ENCODE measurements at places on chromosomes 3 and 15.

GRCh38 chr3:123805504-123805903, 78.6 kb downstream of the MYLK start:
- DNase-seq = no peak

DNA sequence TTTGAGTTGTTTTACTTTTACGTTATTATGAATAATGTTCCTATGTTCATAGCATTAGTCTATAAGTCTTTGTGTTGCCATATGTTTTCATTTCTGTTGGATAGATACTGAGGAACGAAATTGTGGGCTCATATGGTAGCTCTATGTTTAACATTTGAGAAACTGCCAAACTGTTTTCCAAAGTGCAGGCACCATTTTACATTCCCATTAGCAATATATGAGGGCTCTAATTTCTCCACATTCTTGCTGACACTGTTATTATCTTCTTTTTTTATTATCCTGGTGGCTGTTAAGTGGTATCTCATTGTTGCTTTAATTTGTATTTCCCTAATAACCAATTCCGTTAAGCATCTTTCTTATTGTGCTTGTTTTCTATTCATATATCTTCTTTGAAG, 1.8 kb upstream of the PIK3R4 start:
- no peak for DNase-seq

DNA sequence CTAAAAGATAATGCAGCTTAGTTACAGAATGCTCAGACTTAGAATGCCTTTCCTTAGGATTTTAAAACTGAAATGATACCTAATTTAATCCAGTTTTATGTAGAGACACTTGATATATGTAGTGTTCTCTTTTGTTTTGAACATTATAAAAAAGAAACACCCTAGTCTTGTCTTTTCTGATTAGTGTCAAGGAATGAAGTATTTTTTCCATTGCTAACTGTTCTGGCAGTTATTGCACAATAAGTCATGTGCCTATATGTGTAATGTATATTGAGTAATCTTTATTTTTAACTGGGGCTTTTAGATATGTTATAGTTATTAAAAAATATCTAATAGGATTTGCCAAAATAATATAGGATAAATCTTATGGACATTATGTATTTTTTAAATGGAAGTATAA, 4.5 kb downstream of the ARL8B start:
- no peak for DNase-seq

DNA sequence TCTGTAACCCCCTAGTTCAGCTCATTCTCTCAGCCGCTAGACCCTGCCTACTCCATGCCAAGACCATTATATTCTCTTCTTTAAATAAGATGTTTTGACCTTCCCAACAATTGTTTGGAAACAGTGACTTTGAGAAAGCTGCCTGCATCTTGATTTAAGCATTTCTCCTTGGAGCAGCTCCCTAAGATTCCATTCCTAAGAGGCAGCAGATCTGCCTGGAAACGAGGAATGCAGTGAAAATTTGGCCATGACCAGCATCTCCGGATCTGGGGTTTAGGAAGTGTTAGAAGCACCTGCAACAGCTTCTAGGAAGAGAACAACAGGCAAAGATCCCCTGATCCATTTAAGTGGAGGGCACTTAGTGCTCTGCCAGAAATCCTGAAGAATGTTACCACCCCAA, 235.7 kb downstream of the NTRK3 start:
- no peak for DNase-seq

DNA sequence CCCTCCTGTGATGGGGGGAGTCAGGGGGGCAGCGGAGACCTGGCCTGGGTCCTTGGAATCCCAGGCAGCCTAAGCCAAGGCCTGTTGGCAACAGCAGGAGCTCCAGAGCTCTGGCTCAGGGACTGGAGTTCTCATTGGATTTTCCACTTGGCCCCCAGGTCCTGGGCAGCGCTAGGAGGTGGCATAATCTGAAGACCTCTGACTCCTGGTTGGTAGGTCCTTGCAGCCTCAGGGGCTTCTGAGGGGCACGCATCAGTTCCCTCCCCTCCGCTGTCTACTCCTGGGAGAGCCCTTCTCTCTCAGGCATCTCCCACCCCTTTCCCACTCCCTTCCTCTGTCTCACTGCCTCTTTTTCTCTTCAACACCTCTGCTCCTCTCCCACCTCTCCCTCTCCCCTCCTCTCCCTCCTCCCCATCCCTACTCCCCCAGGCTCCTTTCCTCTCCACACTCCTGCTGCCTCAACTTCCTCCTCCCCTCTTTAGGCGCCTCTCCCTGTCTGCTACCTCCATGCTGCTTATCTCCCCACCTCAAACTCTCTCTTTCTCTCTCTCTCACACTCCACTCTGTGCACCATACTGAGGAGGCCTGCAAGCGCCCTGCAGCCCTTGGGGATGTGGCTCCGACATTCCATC, 41.1 kb upstream of the SLC6A1 start:
- no peak for DNase-seq

GRCh38 chr15:70217226-70218160, 119.8 kb upstream of the TLE3 start:
- no peak for DNase-seq

DNA sequence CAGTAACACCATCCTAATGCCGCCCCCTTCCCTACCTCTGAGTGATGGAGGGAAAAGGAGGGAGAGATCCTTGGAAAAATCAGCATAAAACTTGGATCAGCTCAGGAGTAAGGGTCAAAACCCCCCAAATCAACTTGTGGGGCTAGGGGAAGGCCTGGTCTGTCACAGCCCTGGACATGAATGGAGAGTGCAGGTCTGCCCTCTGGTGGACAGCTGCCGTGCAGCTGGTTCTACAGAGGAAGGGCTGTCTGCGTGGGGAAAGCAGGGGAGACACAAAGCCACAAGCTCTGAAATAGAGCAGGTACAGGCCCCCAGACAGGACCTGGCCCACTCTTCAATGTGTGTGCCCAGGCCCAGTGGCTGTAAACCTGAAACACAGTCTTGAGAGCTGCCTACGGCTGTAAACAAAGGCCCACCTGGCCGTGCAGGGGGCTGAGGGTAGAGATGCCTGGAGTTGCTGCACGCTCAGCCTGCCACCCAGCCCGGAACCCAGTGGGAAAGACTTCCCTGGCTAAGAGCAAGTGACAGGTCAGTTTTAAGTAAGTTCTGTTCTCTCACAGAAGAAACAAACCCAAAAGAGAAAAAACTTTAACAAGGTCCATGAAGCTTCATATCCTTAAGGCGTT, 16.4 kb downstream of the CLK3 start:
- DNase-seq = peak; percentile 32

GRCh38 chr3:70635301-70635700, 322.9 kb upstream of the MDFIC2 start:
- DNase-seq = no peak

DNA sequence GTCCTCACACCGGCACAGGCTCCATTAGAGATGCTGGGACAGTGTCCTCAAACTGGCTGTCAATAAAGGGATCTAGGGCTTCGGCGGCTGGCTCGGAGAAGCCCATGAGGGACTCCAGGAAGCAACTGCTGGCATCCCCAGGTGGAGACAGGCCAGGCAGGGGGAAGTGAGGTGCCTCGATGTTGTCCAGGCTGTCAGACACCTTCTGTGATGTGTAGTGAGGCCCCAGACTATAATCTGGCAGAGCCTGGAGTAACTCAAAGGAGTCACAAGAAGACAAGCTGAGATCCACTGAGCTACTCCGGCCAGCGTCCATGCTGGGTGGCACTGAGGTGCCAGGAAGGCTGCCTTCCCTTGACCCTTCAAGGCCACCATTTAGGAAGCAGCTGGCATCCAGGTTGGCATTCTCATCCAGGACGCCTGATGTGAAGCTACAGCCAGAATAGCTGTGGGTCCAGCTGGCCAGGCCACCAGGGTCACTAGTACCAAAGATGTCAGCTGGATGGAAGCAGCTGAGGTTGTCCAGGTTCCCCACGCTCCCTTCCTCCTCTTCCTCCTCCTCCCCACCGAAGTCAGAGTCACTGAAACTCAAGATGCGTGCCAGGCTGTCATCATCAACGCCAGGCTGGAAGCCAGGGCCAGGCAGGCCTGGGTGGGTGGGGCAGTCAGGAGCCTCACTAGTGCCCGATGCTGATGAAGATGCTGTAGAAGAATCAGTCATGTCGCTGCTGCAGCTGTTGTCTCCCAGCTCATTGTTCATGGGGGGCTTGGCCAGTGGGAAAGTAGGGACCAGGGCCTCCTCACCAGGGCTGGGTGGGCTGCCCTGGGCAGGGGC, 10.1 kb downstream of the CSRNP1 start:
- no peak for DNase-seq

- no peak for DNase-seq
Observed at GRCh38 chr15:68524753-68525584, 53.8 kb upstream of the CORO2B start.

Data from occipital lobe (tissue), 3 donors.